ENCODE measurements at places on chromosomes 12 and 14.

DNA sequence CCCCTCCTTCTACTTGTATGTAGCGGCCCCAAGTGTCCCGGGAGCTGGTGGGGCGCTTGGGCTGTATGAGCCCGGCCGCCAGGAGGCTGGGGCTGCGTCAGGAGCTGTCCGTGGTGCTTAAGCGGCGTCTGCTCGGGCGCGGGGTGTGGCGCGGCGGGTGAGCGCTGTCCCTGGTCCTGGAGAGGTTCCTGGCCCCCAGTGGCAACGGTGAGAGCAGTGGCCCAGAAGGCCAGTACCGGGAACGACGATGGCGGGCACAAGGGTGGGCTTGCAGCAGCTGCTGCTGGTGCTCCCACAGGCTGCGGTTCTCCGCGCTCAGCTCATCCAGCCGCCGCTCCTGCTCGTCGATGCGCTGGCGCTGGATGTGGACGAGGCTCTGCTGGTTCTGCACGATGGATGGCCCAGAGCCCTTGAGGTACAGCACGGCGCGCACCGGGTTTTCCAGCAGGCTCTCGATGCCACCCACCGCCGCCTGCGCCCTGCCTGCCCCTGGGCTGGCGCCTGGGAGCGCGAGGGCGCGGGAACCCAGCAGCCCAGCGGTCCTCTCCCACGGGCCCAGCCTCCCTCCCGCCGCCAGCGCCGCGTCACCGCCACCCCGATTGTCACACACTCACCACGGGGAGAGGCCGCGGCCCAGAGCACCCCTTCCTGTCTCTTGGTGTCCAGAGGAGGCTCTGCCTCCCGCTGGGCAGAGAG, 41.9 kb upstream of the FKBP4 start:
- peak; percentile 67 for DNase-seq

- DNase-seq, result no peak
Observed at GRCh38 chr12:40208707-40209446, 15.9 kb upstream of the LRRK2 start.

DNA sequence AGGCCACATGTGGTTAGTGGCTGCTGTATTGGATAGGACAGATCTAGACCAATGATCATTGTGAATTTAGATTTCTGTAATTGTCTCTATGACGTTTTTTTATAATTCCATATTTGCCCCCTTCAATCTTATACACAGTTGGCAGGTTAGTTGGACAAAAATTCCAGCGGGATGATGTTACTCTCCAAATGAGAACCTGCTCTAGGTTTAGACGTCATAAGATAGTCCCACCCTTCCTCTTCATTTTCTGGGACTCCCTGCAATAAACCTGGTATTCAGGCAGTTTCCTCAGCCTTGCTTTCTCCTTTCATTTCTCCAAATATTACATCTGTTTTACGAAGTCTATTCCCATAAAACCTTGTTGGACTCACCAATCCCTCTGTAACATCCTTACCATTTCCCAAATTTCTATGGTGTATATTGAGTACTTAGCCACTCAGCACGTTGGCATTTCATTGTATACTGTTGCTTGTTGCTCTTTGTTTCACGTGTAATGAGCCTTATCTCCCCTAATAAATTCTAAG, 10.2 kb downstream of the FBXO34 start:
- no peak for DNase-seq

- DNase-seq, result no peak
Observed at GRCh38 chr12:82176026-82176425, 182.2 kb downstream of the CCDC59 start.

- no peak for DNase-seq
Observed at GRCh38 chr14:100696590-100696989, 30.1 kb upstream of the DLK1 start.

DNA sequence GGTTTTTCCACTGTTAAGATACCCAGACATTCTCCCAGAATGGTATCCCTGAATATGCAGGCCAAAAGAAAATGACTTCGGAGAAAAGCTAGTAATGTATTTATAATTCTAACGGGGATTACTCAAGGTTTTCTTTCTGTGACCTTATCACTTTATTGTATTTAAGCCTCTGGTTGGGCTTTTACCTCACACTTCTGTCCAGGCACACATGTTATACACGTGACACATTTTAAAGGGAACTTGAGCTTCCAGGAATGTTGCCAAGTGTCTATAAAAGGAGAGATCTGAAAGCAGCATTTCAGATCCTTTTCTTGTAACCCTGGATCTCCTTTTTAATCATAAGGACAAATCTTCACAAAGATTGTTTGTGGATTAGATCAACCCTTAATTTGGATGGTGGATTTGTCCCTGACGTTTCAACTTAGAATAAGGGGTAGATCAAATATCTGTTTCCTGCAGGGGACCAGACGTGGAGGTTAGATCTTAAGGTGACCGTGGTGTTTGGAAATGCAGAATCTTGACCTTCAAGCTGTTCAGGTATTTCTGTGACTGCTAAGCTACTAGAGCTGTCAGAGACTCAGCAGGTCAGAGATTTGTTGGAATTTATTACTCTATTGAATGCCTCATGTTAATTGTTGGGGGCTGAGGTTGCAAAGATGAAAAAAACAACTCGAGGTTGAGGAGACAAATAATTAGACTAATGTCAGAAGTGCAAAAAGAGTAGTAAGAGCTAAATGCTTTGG, 1.5 kb downstream of the CIPC start:
- DNase-seq, result no peak

GRCh38 chr12:48189331-48190125, 6.1 kb downstream of the CCDC184 start:
- peak; percentile 66 for DNase-seq

- peak; percentile 1 for DNase-seq
Observed at GRCh38 chr12:89706986-89707702, 1.5 kb downstream of the ATP2B1 start.

DNA sequence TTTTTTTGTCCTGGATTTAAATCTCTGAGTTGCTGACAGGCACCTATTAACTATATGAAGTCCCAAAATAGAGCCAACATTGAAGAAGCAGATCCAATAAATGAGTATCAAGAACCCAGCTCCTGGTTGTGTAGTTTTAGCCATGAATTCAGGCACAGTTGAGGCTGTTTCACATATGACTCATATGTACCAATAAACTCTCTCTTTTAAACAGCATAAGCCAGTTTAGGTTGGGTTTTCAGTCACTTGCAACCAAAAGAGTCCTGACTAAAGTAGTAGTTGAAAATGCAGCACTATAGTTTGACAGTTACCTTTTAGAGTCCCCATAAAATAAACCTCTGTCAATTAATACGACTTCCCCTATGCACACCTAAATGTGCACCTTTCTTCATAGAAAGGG, 389.9 kb downstream of the RPS29 start:
- DNase-seq, result no peak

DNA sequence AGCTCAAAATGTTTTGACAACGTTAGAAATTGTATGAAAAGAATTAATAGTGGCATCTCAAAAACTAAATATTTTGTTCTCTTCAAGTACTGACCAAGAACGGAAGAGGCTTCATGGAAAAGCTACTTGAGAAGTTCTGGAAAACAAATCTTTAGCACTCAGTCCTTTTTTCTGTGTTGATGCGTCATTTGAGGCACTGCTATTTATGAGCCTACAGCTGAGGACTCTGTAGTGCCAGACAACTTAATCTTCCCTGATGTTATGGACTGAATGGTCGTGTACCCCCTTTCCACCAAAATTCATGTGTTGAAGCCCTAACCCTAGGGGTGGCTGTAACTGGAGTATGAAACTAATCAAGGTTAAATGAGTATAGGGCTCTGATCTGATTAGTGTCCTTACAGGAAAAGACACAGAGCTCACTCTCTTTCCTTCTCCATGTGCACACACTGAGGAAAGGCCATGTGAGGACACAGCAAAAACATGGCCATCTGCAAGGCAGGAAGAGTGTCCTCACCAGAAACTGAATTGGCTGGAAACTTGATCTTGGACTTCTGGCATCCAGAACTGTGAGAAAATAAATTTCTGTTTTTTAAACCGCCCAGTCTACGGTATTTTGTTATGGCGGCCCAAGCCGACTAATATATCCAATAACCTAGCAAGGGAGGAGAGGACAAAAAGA, 337.0 kb upstream of the CLEC14A start:
- no peak for DNase-seq

DNA sequence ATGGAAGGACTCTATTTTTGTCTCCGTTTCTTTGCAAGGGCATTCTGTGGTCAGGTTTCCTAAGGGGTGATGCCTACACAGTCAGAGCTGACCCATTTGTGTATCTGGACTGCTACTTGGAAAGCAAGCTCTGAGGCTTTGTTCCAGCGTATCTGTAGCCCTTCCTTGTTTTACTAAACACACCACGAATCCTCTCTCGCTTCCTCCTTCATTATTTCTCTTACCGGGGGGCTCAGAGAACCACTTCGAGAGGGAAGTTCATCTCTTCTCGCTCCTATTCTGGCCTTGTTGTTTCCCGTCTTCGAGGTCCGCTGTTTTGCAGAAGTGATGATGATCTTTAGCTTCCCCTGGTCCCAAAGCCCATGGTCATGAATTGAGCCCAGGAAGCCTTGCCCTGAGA, 164.7 kb downstream of the SSPN start:
- no peak for DNase-seq

DNA sequence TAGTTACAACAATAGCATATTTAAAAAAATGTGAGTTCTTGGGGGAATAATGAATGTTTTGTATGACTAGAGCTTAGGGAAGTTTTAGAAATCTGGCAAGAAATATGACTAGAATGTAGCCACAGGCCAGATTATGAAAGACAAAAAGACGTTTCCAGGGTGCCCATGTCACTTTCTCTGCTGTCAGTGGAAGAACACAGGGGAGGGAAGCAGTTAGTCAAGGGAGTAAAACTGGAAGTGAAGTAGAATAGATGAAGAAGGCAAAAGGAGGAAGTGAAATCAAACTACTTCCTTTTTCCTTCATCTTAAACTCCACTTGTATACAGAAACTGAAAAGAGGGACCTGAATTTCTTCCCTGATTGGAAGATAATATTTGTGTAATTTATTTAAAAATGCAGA, 81.2 kb upstream of the ATP2B1 start:
- no peak for DNase-seq

GRCh38 chr14:54638135-54638446, 71.2 kb downstream of the SAMD4A start:
- DNase-seq, result no peak

- no peak for DNase-seq
Observed at GRCh38 chr12:126159139-126159538, 1093.9 kb downstream of the AACS start.

DNA sequence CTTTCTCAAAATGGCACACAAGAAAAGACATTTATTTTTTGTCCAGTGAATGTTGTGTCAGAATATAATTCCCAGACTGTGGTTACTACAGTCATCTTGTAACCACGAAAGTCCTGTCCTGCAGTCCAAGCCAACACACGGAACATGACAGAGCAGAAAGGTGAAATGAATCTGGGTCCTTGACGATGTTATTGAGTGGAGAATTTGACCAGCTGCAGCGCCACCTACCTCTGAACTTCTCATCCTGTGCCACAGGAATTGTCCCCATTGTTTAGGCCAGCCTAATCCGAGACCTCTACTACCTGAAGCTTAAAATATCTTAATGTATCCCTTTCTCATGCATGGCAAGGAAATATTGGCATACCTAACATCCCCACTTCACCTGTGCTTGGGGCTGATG, 64.1 kb upstream of the OTX2 start:
- DNase-seq, result no peak

DNA sequence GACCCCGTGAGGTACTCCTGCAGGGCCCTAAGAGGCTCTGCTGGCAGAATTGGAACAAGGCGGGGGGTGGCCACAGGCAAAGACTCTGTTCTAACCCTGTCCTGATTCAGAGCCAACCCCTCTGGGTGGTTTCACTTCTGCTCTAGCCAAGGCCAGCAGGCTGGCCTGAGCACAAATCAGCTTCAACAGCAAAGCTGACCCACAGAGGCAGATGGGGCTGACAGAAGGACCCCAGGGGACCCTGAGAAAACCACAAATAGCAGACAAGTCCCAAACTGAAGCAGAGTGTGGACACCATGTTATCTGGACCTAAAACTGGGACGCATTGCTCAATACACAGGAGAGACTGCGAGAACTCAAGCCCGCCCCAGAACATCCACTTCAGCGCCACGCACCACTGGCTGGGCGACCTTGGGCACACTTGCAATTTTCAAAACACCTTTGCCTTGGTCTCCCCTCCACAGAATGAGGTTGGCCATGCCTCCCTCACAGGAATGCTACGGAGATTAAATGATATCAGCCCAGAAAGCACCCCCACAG, 76.4 kb upstream of the DICER1 start:
- DNase-seq, result no peak

- DNase-seq, result no peak
Observed at GRCh38 chr14:92121207-92121669, 268 bp downstream of the NDUFB1 start.

DNA sequence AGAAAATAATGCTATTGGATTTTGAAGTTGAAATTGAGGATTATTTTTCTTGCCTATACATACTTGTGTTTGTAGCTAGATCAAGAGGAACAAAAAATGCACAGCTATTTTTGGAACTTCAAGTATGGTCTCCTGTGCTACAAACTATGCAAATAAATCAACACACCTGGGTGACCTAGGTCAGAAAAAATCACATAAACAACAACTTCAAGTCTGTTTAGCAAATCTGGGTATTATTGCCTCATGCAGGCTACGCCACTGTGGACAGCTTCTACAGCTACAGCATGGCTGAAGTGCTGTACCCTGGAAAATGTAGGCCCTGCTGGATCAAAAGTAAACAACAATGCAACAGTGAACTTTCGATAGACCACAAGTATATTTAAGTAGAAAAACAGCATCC, 87.5 kb downstream of the SLC6A15 start:
- no peak for DNase-seq

DNA sequence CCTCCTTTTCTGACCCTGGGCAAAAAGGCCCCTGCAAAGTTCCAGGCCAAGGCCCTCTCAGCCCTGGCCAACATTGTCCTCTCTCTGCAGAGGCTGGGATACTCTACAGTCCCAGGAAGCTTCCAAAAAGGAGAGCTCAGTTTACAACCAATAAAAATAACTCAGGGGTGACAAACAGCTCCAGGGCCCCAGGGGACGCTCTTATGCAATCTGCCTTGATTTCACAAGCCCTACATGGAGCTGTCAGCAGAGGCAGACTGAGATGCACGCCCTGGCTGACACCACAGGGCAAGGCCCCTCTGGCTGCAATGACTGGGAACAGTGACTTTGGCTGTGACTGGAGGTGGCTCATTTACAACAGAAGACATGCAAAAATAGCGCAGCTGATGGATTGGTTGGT, 129.0 kb upstream of the MED13L start:
- no peak for DNase-seq

- no peak for DNase-seq
Observed at GRCh38 chr14:83706231-83706954, 1823.6 kb upstream of the FLRT2 start.

DNA sequence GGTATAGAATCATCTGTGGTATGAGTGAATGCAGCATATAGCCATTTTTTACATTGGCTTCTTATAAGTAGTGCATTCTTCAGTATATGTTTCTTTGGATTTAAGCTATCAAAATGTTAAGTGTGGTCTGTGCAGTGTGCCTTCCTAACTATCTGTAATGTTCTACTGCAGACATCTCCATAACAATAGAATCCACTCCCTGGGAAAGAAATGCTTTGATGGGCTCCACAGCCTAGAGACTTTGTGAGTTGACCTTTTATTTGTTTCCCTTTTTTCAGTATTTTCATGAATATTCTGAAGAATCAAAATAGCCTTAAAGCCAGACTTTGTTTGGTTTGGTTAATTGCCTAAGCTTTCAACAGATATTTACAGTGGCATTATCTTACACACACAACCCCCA, 107.2 kb downstream of the ZFC3H1 start:
- DNase-seq, result no peak
